ENCODE measurements at places on chromosomes 2 and 18. TPM values are rescaled to one million over a fixed set of nuclear protein-coding genes. Genes with fewer than 3 reads are reported as not detected.

GRCh38 chr2:176111846-176112374 lies 4.7 kb upstream of the HOXD10 start:
- DNase-seq = no peak
- peaks cover 3% of the 10 kb centered on the region for H3K36me3 ChIP-seq

DNA sequence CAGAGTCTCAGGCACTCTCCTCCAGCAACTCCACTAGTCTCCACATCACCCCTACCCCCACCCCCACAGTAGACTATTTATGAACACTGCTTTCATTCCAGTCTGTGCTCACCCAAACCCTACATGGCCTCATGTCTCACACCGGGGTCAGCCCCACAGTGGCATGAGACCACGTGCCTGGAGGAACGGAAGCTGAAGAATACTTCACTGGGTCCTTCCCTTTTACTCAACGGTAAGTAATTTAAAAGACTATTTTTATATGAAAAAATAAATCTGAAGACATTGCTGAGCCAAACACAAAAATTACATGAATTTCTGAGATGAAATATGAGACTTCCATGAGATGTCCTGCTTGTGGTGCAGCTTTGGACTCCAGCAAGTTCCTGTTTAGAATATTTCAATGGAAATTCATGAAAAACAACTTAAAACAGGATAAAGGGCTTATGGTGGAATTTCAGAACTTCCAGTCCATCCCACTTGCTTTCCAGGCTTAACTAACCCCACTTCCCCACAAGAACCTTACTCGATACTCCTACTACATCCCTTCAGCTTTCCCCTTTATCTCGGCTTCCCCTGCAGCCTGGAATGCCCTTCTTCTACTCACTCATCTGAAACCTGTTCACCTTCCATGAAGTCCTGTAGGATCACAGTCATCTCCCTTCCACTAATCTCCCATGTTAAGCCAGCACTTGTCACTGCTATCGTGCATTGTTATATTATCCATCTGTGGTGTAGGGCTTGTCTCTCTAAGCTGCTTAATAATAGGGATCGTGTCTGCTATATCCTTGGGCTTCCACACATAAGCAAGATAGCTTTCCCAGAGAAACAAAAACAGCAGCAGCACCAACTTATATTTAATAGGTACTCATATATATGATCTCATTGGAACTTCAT lies 47.9 kb downstream of the SLC14A1 start:
- DNase-seq = no peak
- H3K27me3 ChIP-seq = peaks cover 13% of the 10 kb centered on the region
- H3K27ac ChIP-seq = no peak overlapping the region
- H3K36me3 ChIP-seq = no peaks in the 10 kb centered on the region
- no peak overlapping the region for H3K4me3 ChIP-seq
- peaks cover 21% of the 10 kb centered on the region for H3K4me1 ChIP-seq

DNA sequence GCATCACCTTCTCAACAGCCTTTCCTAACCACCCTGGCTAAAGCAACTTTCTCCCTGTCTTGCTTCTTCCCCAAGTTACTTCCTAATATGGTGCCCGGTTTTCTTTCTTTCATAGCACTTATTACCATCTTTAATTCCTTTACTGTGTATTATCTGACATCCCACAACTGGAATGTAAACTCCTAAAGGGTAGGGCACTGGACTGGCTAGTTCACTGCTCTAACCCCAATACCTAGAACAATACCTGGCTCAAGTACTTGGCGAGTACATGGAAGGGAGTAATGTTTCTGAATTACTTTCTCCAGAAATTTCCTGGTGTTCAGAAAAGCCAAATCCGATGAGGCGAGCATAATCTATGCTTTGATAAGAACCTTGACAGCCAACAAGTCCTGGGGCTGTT lies 22.7 kb upstream of the RNF103 start:
- no peak overlapping the region for H3K4me3 ChIP-seq
- H3K36me3 ChIP-seq = peaks cover 9% of the 10 kb centered on the region
- peaks cover 1% of the 10 kb centered on the region for H3K27me3 ChIP-seq
- DNase-seq = no peak
- H3K27ac ChIP-seq = no peak overlapping the region

DNA sequence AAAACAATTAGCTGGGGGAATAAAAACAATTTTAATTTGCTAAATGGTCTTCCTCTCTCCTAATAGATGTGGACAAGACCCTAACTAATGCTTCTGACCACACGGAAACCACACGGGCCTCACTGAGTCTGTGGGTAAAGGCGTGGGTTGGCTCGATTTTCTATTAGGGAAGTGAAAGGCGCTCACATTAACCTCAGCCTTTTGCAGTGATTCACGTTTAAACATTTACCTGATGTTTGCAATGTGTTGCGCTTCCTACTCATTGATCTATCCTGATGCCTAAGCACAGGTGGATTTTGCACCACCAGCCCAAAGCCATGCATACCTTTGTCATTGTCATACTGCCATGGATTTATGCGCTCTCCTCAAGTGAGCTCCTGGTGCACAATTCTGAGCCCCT lies 35.6 kb upstream of the NRP2 start:
- peaks cover 5% of the 10 kb centered on the region for H3K27me3 ChIP-seq
- no peaks in the 10 kb centered on the region for H3K36me3 ChIP-seq
- no peak for DNase-seq
- no peaks in the 10 kb centered on the region for H3K4me1 ChIP-seq
- H3K4me3 ChIP-seq = no peak overlapping the region

- no peaks in the 10 kb centered on the region for H3K4me1 ChIP-seq
- no peaks in the 10 kb centered on the region for H3K27me3 ChIP-seq
- DNase-seq = peak; percentile 19
- H3K27ac ChIP-seq = no peak overlapping the region
- H3K4me3 ChIP-seq = no peak overlapping the region
Observed at GRCh38 chr18:31977270-31977872, 34.4 kb upstream of the TRAPPC8 start.

GRCh38 chr2:38508311-38509039 lies 94.3 kb downstream of the HNRNPLL start:
- H3K4me3 ChIP-seq = no peak overlapping the region
- H3K27me3 ChIP-seq = peaks cover 7% of the 10 kb centered on the region
- H3K36me3 ChIP-seq = no peaks in the 10 kb centered on the region
- peak; percentile 94 for DNase-seq
- no peak overlapping the region for H3K27ac ChIP-seq

DNA sequence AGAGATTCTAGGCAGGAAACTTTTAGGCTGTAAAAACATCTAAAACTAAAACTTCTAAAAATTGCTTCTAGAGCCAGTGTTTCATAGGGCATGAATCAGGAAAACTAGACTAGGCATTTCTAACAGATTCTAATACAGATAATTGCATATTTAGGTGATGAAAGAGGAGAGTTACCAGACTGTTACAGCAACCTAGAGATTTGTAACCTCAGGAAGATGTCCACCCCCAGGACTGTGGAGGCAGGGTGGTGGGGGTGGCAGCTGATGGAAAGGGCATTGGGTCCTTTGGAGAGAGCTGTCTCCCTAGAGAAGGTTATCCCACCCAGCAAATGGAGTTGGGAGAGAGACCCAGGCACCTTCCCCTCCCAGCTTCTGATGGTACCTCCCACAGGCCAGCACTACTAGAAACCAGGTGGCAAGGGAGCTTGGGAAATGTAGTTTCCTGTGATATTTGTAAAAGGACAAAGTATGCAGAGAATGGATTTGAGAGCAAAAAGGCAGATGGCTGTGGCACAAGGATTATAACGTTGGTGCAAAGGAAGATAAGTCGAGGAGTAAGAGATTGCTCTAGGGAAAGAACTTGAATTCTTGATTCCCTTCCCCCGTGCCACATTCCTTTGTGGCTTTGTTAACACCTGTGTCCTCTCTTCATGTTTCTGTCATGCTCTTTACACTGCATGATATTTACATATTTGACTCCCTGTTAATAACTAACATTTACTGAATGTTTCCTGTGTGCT lies 75.6 kb upstream of the MGAT5 start:
- no peaks in the 10 kb centered on the region for H3K27me3 ChIP-seq
- no peak for DNase-seq
- H3K4me1 ChIP-seq = peaks cover 72% of the 10 kb centered on the region
- H3K36me3 ChIP-seq = peaks cover 4% of the 10 kb centered on the region
- H3K27ac ChIP-seq = peak overlapping the region; percentile 44

DNA sequence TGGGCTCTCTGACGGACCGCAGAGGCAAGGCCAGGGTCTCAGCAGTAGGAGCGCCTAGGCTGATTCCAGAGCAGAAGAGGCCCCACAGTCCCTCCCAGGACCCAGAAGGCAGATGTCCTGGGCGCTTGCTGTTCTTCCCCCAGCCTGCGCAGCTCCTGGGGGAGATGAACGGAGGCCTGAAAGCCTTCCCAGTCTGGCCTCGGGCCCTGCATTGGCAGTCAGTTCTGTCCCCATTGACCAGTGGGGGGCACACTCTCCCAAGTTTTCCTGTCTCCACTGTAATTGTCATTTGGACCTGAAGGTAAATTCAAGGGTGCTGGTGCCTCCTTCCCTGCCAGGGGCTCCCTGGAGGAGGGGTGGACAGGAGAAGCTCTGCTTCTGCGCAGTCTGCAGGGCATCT lies 345.7 kb downstream of the CYP26B1 start:
- no peak overlapping the region for H3K4me3 ChIP-seq
- peaks cover 2% of the 10 kb centered on the region for H3K27me3 ChIP-seq
- no peaks in the 10 kb centered on the region for H3K36me3 ChIP-seq
- H3K4me1 ChIP-seq = no peaks in the 10 kb centered on the region

DNA sequence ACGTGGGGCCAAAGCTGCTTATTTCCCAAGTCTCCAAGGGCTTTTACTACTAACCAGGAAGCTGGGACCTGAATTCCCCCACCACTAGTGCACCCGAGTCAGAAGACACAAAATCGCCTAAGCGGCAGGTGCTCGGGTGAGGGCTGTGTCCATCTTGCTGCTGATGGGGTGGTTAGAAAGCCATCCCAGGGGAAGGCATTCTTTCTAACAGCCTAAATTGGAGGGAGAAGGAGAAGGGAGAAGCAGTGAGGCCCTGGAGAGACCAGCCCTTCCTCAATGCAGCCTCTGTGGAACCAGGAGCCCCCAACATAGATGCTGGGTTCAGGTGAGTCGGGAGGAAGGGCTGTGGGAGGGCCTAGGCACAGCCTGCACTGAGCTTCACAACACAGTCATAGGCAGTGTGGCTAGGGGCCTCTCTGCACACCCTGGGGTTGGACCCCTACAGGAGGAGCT lies 1.9 kb upstream of the PROM2 start:
- H3K27ac ChIP-seq = no peak overlapping the region
- H3K36me3 ChIP-seq = no peaks in the 10 kb centered on the region
- DNase-seq = no peak
- H3K27me3 ChIP-seq = no peaks in the 10 kb centered on the region

DNA sequence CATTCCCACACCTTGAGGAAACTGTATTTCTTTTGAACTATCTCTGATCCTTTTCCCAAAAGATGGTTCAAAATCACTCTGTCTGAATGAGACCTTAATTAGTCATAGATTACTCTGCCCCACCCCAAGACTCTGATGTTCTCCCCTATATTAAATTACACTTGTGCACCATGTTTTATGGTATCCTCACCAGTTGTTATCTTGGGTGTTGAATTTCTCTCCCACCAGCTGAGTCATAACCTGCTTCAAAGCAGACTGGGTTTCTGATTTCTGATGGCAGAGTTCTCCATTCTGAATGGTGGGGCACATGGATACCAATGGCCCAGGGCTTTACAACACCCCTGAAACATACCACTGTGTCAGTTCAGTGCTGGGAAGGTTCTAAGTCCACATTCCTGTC lies 15.0 kb downstream of the CDH20 start:
- DNase-seq = no peak
- H3K36me3 ChIP-seq = no peaks in the 10 kb centered on the region
- no peak overlapping the region for H3K4me3 ChIP-seq

GRCh38 chr2:141027221-141027620 lies 1103.6 kb downstream of the LRP1B start:
- H3K36me3 ChIP-seq = no peaks in the 10 kb centered on the region
- no peak for DNase-seq
- no peaks in the 10 kb centered on the region for H3K4me1 ChIP-seq
- no peaks in the 10 kb centered on the region for H3K27me3 ChIP-seq

- H3K4me3 ChIP-seq = peak overlapping the region; percentile 5
- no peaks in the 10 kb centered on the region for H3K36me3 ChIP-seq
- no peaks in the 10 kb centered on the region for H3K27me3 ChIP-seq
- peaks cover 28% of the 10 kb centered on the region for H3K4me1 ChIP-seq
- H3K27ac ChIP-seq = peak overlapping the region; percentile 53
Observed at GRCh38 chr2:101623031-101623521, 74.4 kb upstream of the MAP4K4 start.

GRCh38 chr2:113791697-113792590 lies 35.5 kb upstream of the SLC35F5 start:
- peaks cover 15% of the 10 kb centered on the region for H3K4me1 ChIP-seq
- H3K27ac ChIP-seq = peak overlapping the region; percentile 88
- DNase-seq = no peak
- peak overlapping the region; percentile 5 for H3K4me3 ChIP-seq
- peaks cover 5% of the 10 kb centered on the region for H3K27me3 ChIP-seq
- H3K36me3 ChIP-seq = no peaks in the 10 kb centered on the region

DNA sequence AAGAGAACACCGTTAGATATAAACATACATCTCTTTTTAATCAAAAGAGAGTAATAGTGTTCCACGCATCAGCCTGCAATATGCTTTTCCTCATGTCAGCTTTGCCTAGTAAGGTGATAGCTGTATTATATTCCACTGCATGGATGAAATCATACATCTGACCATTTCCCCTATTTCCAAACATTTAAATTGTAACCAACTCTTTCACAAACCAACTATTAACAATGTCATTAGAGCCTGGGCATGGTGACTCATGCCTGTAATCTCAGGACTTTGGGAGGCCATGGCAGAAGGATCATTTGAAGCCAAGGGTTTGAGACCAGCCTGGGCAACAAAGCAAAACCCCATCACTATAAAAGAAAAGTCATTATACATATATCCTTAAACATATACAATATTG lies 284.8 kb downstream of the BCL11A start:
- no peak overlapping the region for H3K27ac ChIP-seq
- no peaks in the 10 kb centered on the region for H3K27me3 ChIP-seq
- H3K4me1 ChIP-seq = no peaks in the 10 kb centered on the region
- no peak overlapping the region for H3K4me3 ChIP-seq
- no peaks in the 10 kb centered on the region for H3K36me3 ChIP-seq
- no peak for DNase-seq

The NR4A2 gene
- 57.6 TPM for total RNA-seq

The CCDC178 gene
- total RNA-seq = not detected

The ZNF24 gene
- total RNA-seq = 45.1 TPM

The CYS1 gene
- 0.11 TPM for total RNA-seq

The ALPI gene
- not detected for total RNA-seq

The DLGAP1 gene
- total RNA-seq = not detected

The RSAD2 gene
- 3.7 TPM for total RNA-seq

Data from activated CD8-positive, alpha-beta T cell treated with anti-CD3 and anti-CD28 coated beads for 36 hours (primary cell).